HepG2 (cell line): ENCODE measurements at places on chromosomes 2 and 18. TPM values are rescaled to one million over a fixed set of nuclear protein-coding genes. Genes with fewer than 3 reads are reported as not detected.

DNA sequence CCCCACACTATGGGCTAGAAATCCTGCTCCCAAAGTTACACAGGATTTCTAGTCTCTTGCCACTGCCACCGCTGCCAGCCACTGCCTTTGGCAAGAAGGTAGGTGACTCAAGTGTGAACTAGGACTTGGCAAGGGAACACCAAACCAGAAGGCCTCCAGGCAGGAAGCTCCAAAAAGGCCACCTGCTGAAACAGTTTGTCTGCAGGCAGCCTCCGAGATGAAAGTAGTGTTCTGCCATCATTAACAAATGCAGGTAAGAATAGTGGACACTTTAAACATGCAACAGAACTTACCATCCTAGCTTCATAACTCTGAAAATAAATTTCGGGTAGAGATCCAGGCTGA is 3.9 kb downstream of the ANKRD44 start:
- H3K36me3 ChIP-seq, result no peaks in the 10 kb centered on the region
- no peak overlapping the region for H3K27ac ChIP-seq
- H3K4me1 ChIP-seq, result peaks cover 11% of the 10 kb centered on the region
- no peaks in the 10 kb centered on the region; the same call in 1 of the 2 replicates for H3K27me3 ChIP-seq
- H3K4me3 ChIP-seq, result no peak overlapping the region
- no peak for DNase-seq

- H3K4me3 ChIP-seq, result no peak overlapping the region
- H3K36me3 ChIP-seq, result no peaks in the 10 kb centered on the region
- no peaks in the 10 kb centered on the region for H3K4me1 ChIP-seq
- H3K27ac ChIP-seq, result no peak overlapping the region
- no peaks in the 10 kb centered on the region for H3K27me3 ChIP-seq
Measured at GRCh38 chr2:192098814-192099491, 95.8 kb downstream of the TMEFF2 start.

DNA sequence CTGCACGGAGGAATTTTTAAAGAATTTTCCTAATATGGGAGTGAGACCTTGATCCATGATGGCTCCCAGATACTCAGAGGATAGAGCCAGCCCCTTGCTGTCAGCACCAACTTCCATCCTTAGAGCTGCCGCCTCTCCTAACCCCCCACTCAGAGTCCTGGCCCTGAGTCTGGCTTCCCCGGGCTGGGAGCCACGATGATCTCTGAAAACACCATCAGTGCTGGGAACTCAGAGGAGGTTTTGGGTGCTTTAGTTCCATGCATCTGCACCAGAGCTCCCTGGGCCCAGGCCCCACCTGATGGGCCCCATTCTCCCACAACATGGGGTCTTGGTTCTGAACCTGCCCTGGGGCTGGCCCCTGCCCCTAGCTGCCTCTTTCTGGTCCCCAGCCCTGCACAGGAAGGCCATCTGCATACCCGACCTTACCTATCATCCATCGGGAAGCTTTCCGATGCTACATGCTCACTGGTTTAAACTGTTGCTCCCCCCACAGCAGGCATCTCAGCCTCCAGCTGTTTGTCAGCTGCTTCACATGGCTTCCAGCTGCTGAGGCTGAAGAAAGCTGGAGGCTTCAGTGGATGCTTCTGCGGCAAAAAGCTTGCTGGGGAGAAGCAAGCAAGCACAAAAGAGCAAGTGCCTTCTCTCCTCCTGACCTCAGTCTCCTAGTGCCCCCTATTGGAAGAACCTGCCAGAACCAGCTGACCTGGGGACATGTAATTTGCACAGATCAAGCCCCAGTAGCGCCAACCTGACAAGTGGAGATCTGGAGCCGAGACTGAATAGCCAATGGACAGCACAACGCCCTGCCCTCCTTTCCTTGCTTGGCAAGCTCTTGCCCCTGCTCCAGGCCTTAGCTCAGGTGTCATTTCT is 24.2 kb upstream of the RHOB start:
- H3K4me3 ChIP-seq, result no peak overlapping the region
- H3K4me1 ChIP-seq, result peaks cover 79% of the 10 kb centered on the region
- H3K27ac ChIP-seq, result no peak overlapping the region
- H3K36me3 ChIP-seq, result no peaks in the 10 kb centered on the region
- DNase-seq, result peak; percentile 53

The DSG4 gene
- total RNA-seq, result not detected in 2 replicates

GRCh38 chr2:85998071-85998991 is 107.4 kb downstream of the POLR1A start:
- H3K27ac ChIP-seq, result no peak overlapping the region
- H3K4me1 ChIP-seq, result no peaks in the 10 kb centered on the region
- DNase-seq, result no peak
- H3K36me3 ChIP-seq, result no peaks in the 10 kb centered on the region

The COL4A4 gene
- total RNA-seq, result not detected in 2 replicates

DNA sequence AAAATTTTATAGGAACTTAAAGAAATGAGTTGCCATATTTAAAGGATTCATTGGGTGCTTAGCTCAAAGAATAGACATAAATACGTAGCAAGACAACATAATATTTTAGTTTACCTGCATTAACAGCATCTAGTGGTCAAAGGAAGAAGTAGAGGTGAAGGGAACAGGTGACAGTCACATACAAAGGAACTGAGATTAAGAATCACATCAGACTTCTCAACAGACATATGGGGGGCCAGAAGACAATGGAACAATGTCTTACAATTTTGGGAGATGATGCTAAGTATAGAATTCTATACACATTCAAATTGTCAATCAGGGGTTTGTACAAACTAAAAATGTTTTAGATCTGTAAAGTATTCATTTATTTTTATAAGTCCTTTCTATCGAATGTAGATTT is 38.6 kb upstream of the CCDC102B start:
- DNase-seq, result no peak
- H3K4me3 ChIP-seq, result no peak overlapping the region
- no peak overlapping the region for H3K27ac ChIP-seq
- no peaks in the 10 kb centered on the region for H3K4me1 ChIP-seq
- no peaks in the 10 kb centered on the region for H3K36me3 ChIP-seq

The SERPINB11 gene
- not detected in 2 replicates for total RNA-seq

The CCDC141 gene
- total RNA-seq, result not detected in 2 replicates

DNA sequence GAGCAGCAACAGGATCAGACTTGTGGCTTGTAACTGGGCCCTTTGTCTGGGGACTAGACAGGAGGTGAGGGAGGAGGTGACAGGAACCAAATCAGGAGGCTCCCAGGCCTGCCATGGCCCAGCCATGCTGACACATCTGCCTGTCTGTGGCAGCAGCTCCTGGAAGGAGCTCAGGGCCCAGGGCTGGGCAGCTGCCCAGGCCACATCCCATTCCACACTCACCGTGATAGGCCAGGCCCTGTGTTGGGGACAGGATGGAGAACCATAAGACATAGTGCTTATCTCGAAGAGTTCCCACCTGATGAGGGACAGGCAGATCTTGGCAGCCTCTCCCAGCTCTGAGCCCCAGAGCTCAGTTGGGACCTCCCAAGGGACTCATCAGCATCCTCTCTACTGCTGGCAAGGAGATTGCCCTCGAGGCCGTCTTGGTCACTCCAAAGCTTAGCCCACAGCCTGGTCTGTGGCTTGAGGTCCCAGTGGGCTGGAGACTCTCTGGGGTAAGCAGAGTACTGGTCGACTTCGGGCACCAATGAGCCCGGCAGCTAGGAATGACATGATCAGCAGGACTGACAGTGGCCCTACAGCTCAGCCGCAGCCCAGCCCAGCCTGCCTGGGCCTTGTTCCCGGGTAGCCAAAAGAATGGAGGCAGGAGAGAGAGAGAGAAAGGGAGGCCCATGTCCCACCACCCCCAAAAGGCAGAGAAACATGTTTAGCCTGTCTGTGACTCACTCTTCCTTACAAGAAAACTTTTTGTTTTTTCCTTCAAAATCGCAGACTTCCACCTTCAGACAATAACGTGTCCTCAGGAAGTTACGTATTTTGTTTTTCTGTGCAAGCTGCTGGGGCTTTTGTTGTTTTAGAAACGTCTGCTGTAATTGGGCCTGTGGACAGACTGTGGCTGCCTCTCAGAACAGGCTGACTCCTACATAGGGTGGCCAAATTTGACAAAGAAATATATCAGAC is 82.1 kb downstream of the HS1BP3 start:
- peaks cover 96% of the 10 kb centered on the region for H3K4me1 ChIP-seq
- peak overlapping the region; percentile 49 for H3K27ac ChIP-seq
- H3K36me3 ChIP-seq, result no peaks in the 10 kb centered on the region
- no peak overlapping the region for H3K4me3 ChIP-seq
- H3K27me3 ChIP-seq, result no peaks in the 10 kb centered on the region

GRCh38 chr2:8178911-8179310 is 502.9 kb upstream of the ID2 start:
- no peaks in the 10 kb centered on the region for H3K4me1 ChIP-seq
- H3K27me3 ChIP-seq, result no peaks in the 10 kb centered on the region
- no peaks in the 10 kb centered on the region for H3K36me3 ChIP-seq
- H3K27ac ChIP-seq, result no peak overlapping the region
- no peak overlapping the region for H3K4me3 ChIP-seq
- no peak for DNase-seq

The RBKS gene
- 7.7 and 11.7 TPM in 2 replicates for total RNA-seq

- no peak overlapping the region for H3K27ac ChIP-seq
- no peaks in the 10 kb centered on the region for H3K4me1 ChIP-seq
- H3K4me3 ChIP-seq, result no peak overlapping the region
- no peak for DNase-seq
- H3K27me3 ChIP-seq, result no peaks in the 10 kb centered on the region
- no peaks in the 10 kb centered on the region for H3K36me3 ChIP-seq
Measured at GRCh38 chr2:7609974-7610373, 692.8 kb downstream of the RNF144A start.

DNA sequence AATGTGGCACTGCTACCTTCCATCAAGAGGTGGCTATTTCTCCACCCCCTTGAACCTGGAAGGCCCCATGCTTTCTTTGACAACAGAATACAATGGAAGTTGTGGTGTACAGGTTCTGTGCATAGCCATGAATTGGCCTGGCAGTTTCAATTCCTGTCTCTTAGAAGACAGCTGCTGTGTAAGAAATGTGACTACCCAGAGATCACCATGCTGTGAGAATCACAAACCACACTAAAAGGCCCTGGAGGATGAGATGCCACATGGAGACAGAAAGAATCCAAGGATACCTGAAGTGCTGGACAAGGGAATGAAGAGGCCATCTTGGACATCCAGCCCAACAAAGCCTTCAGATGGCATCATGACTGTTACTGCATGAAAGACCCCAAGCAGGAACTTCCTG is 47.7 kb upstream of the EHBP1 start:
- H3K4me3 ChIP-seq, result no peak overlapping the region
- no peak overlapping the region for H3K27ac ChIP-seq
- H3K36me3 ChIP-seq, result no peaks in the 10 kb centered on the region
- no peaks in the 10 kb centered on the region for H3K27me3 ChIP-seq
- H3K4me1 ChIP-seq, result peaks cover 56% of the 10 kb centered on the region
- DNase-seq, result no peak

The DUSP2 gene
- total RNA-seq, result not detected in 2 replicates

DNA sequence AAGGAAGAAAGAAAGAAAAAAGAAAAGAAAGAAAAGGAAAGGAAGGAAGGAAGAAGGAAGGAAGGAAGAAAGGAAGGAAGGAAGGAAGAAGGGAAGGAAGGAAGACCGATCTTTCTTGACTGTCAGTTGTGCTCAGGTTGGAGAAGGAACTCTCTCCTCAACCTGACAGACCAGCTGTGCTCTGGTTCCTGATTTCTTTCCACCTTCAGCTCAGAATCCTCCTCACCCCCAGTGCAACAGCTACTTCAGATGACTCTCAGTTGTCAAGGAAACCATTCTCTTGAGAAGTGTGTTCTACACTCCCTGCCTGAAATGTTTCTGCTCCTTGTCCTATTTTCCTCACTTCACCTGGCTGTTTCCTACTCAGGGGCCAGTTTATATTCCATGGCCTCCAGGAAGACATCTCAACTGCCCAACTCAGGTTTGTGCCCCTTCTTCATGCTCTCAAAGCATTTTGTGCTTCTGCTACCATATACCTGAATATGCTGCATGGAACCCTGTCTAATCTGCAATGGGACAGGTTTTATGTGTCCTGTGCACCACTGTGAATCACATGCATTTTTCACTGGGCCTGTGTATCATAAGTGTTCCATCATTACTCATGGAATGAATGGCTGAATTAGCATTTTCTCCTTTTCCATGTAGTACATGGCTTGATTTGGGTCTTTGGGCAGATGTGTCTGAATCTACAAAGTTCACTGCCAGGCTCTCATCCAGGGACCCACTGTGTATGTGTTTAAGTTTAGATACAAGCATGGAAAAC is 32.8 kb upstream of the DOCK10 start:
- no peak overlapping the region for H3K27ac ChIP-seq
- H3K27me3 ChIP-seq, result no peaks in the 10 kb centered on the region
- H3K4me1 ChIP-seq, result no peaks in the 10 kb centered on the region
- no peak overlapping the region for H3K4me3 ChIP-seq

The FHOD3 gene
- 0.07 TPM in 1 of 2 replicates, not detected in the other for total RNA-seq

DNA sequence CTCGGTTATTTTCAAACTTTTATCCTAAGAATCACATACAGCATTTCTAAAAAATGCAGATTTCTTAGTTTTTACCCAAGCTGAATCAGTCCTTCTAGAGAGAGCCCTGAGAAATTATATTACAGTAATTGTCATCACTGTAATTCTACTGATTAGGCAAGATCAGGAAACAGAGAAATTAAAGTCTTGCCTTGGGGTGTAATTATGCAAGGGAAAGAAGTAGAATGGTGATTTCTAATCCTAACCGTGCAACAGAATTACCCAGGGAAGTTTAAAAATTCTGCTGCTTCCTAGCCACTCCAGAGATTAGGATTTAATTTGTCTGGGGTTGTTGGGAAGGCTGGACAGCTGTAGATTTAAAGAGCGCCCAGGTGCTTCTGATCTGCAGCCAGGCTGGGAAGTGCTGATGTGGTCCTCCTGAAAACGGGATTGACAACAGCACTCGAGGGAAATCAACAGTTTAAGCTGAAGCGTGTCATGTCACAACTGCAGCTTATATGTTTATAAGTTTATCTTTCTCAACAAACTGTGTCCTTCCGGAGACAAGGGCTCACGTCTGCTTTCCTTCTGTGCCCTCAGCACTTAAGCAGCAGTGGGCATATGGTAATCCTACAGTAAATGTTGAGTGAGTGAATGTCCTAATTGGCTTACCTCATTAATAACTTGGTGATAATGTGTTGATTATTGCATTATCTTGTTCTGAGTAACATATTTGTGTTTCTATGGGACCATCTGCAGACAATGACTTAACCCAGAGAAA is 671.9 kb upstream of the SOX11 start:
- DNase-seq, result no peak
- no peaks in the 10 kb centered on the region for H3K27me3 ChIP-seq
- H3K4me3 ChIP-seq, result no peak overlapping the region
- no peaks in the 10 kb centered on the region for H3K36me3 ChIP-seq
- H3K27ac ChIP-seq, result no peak overlapping the region
- H3K4me1 ChIP-seq, result no peaks in the 10 kb centered on the region

- DNase-seq, result no peak
- H3K4me1 ChIP-seq, result no peaks in the 10 kb centered on the region
- no peak overlapping the region for H3K27ac ChIP-seq
- H3K27me3 ChIP-seq, result no peaks in the 10 kb centered on the region
- no peak overlapping the region for H3K4me3 ChIP-seq
Measured at GRCh38 chr2:83596592-83597282, 862.3 kb downstream of the SUCLG1 start.

The SLC4A5 gene
- total RNA-seq, result 0.25 TPM in 1 of 2 replicates, not detected in the other

The NYAP2 gene
- not detected in 2 replicates for total RNA-seq

The LHCGR gene
- total RNA-seq, result not detected in 2 replicates

The TSPYL6 gene
- total RNA-seq, result not detected in 2 replicates

The RETSAT gene
- total RNA-seq, result 17.2 and 46.7 TPM in 2 replicates
